ENCODE measurements at places on chromosomes 3 and 15. TPM values are rescaled to one million over a fixed set of nuclear protein-coding genes. Genes with fewer than 3 reads are reported as not detected.

Gene ACTRT3
- 4.3 TPM for total RNA-seq

Gene GPR27
- not detected for total RNA-seq

Gene PIERCE2
- total RNA-seq, result 5.3 TPM

Gene KCNAB1
- 0.36 TPM for total RNA-seq

Gene CCRL2
- 0.88 TPM for total RNA-seq

Gene RTP4
- total RNA-seq, result 2.7 TPM

Gene ABHD10
- total RNA-seq, result 23.6 TPM

Gene POPDC2
- 1.1 TPM for total RNA-seq

DNA sequence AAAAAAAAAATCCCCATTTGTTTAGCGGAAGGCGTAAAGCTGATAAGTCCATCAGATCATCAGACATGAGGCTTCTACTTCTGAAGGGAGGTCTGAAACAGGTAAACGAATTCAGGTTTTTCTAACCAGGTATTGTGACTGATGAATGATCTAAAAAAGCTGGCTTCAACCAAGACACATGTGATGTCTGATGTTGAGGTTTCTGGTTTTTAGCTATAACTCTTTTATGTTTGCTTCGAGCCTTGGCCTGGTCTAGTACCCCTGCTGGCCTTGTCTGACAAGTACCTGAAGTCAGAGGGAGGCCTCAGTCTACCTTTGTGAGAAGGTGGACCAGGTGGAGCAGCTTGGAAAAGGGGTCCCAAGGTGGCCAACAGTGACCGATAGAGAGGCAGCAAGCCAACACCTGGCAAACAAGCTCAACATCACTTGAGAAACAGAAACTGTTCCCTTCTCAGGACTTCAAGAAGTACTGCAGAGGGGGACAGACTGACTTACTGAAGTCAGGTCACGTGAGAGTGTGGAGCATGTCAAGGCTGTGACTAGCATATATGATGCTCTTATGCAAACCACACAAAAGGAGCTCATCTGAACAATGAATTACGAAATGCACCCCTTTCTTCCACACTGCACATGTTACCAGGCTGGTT is 33.0 kb upstream of the CA12 start:
- DNase-seq, result peak; percentile 43

DNA sequence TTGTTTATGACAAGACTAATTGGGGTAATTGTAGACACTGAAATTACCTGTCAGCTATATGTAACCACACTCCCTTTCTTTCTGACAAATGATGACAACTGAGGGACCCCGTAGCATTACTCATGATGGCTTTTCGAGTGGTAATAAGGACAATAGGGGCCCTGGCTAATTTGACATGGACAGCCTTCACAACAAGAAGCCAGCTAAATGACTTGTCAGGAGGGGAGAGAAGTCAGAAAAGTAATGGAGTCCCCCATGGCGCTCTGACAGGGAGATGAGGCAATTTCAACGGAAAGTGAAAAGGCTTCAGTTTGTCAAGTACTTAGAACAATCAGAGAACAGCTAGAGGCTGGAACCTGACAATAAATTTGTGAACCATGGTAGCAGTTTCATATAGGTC is 177.3 kb downstream of the CDIN1 start:
- no peak for DNase-seq

DNA sequence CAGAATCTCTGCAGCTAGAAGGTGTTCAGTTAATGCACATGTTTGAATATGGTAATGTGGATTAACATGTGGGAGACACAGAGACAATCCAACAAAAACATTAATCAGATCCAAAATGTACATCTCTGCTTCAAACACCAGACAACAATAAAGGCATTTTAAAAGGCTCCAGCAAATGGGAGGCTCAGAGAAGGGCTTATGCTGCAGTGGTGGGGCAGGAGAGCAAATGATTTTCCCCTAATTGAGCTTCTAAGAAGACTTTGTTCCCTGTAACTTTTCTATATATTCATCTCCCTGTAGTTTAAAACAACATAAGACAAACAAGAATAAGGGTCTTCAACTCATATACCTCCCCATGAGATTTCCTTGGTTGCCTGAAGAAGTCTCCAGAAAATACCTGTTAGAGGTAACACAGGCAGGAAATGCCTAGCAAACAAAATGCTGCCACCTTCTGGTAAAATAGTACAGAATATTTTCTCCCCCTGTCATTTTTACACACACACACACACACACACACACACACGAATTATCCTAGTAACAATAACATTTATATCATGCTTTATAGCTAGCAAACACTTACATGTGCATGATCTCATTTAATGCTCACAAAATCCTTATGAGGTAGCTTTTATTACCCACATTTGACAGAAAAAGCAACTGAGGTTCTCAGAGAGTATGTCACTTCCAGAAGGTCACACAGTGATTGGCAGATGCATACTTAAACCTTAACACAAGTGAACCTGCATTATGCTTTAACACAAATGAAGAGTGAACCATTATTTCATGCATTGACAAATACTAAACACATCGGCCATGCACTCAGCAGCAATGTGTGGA is 123.4 kb upstream of the MB21D2 start:
- DNase-seq, result no peak

DNA sequence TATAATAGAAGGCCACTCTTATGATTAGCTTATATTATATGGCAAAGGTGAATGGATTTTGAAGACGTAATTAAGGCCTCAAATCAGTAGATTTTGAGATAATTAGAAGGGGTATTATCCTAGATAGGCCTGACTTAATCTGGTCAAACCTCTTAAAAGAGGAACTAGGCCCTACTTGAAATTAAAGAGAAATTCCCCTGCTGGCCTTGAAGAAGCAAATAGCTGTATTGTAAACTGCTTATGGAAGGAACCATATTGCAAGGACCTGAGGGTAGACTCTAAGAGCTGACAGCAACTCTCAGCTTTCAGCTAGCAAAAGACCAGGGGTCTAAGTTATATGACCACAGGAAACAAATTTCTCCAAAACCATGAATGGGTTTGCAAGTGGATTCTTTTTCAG is 219.0 kb upstream of the ONECUT1 start:
- no peak for DNase-seq

DNA sequence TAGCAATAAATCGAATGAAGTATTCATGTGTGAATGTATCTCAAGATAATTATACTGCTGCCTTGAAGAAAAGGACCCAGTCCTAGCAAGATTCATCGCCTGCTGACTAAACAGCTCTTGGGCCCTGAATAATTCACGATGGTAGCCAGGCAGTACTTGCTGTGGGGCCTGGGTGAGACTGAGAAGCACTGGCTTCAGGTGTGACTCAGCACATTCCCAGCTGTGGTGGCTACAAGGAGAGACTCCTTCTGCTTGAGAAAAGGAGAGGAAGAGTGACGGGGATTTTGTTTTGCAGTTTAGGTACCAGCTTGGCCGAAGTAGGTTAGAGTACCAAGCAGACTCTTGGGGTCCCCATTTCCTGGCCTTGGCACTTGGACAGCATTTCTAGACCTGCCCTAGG is 47.6 kb upstream of the CD200R1L start:
- DNase-seq, result no peak

DNA sequence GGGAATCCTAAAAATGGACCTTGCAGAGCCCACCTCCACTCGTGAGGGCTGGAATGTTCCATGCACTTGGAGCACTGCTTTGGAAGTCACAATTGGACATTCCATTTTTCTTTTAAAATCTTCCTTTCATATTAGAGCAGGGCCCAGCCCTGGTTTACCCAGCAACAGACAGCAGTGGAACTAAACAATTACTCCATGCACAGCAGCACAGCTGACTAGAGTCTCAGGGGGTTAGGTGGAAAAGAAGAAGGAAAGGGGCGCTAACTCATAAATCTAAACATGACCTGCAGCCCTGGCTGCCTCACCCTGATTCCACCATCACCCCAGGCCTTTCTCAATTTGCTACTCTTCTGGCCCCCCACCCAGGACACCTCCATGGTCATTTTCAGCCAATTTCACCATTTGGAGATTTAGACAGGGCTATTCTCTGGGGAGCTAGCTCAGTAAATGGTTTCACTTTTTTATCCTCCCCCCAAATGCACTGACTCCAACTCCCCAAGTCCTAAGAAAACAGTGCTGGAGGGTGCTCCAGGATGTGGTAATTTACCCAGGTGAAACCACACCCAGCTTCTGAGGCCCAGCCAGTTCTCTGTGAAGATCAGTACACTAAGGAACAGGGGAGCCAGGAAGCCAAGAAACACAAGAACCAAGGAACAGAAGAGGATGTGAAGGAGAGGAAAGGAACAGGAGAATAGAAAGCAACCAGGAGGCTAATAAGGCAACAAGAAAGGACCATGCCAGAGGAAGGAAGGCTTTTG is 1.6 kb upstream of the LRRC31 start:
- no peak for DNase-seq

GRCh38 chr3:94619643-94620042 is 556.8 kb downstream of the NSUN3 start:
- DNase-seq, result peak; percentile 18

DNA sequence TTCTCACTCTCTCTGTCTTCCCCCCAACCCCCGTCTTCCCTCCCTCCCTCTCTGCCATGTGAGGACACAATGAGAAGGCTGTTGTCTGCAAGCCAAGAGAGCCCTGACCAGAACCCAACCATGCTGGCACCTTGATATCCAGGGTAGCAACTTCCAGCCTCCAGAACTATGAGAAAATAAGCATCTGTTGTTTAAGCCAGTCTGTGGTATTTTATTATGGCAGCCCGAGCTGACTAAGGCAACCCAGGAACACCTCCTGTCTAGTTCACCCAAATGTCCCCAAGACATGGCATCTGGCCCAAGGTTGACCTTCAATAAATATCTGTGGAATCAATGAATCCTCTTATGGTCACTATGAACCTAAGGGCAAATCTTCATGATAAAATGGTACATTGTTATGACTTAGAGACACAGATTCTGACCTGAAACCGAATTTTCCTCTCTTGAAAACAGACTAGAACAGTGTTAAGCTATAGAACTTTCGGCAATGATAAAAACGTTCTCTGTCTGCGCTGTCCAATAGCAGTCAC is 26.5 kb downstream of the RFTN1 start:
- DNase-seq, result no peak

DNA sequence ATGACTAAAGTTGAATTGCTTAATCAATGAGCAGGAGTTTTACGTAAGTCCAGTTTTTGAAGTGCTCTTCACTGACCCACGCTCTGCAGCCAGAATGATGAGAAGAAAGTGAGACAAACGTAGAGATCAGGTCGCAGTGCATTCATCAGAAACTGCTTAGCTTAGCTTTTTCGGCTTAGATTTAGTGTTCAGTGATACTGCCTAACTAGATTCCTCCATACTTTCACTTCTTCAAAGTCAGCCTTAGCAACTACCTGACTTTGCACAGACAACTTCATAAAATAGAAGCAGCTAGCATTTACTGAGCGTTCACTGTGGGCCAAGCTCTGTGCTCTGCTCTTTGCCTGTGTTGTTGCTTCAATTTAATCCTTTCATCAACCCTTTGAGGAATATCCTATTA is 116.1 kb downstream of the KCNH8 start:
- no peak for DNase-seq

DNA sequence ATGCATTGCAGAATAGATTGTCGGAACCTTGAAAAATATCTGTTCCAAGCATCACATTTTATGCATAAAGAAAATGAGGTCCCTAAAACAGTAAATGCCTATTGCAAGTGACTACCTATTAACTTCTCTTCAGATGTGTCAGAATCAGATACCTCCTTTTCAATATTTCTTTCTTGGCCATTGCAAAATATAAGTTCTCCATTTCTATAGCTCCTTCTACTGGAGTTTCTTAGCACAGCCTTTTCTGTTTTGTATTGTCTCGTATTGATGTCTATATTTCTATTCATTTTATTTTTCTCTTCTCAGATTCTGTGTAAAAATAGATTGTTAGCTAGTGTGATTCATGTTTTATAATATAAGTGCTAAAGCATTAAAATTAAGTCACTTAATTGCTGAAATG is 63.4 kb downstream of the PPARG start:
- DNase-seq, result no peak

GRCh38 chr3:128382221-128382807 is 84.4 kb downstream of the DNAJB8 start:
- no peak for DNase-seq

GRCh38 chr15:90178468-90179435 is 22.4 kb upstream of the SEMA4B start:
- no peak for DNase-seq

GRCh38 chr3:171982828-171983227 is 56.5 kb upstream of the FNDC3B start:
- peak; percentile 72 for DNase-seq

- no peak for DNase-seq
Measured at GRCh38 chr3:159904911-159905310, 83.7 kb upstream of the IL12A start.

- no peak for DNase-seq
Measured at GRCh38 chr3:133188996-133189395, 150.8 kb downstream of the TMEM108 start.

- no peak for DNase-seq
Measured at GRCh38 chr3:169992781-169993180, 26.2 kb downstream of the SEC62 start.

GRCh38 chr15:89837134-89837829 is 22.6 kb upstream of the ANPEP start:
- peak; percentile 71 for DNase-seq

- no peak for DNase-seq
Measured at GRCh38 chr3:6287088-6287875, 573.6 kb upstream of the GRM7 start.

GRCh38 chr3:135908225-135908624 is 57.3 kb upstream of the PPP2R3A start:
- DNase-seq, result no peak

DNA sequence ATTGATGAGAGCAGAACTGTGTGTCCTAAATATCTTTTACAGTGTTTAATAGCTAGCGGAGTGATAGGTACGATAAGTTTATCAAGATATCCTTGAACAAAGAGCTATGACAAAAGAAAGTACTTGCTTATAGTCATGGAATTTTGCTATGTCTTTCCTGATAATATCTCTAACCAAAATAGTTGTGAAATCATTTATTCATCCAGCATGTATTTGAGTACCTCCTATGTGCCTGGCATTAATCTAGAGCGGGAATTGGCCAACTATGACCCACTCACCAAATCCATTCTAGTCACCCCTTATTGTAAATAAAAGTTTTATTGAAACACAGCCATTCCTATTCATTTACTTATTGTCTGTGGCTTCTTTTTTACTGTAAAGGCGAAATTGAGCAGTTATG is 46.6 kb downstream of the ZFAND6 start:
- DNase-seq, result no peak

DNA sequence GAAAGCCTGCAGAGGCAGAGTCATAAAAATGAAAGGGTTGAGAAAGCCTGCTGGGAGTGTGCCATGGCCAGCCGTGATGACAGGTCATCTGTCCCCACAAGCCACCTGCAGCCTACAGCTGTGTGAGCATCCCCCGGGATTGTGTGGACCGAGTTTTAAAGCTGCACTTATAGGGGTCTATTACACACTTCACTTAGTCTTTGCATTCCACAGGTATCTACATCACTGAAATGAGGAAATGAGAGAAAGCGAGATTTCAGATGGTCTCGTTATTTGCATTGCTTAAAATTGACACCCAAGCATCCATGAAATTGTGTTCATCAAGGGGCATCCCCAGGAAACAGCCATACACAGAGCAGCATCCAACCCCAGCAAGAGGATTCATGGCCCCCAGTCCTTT is 137.6 kb upstream of the TRIM42 start:
- DNase-seq, result no peak

Measured in osteoblast (primary cell).